Stimulated activated CD4-positive, alpha-beta T cell treated with anti-CD3 and anti-CD28 coated beads, TNF-alpha, amount 100 ng/mL, for 1 hour (primary cell): ENCODE measurements at places on chromosomes 6 and 20.
A peak's percentile ranks its signal among the peaks of the same experiment; 100 is the strongest.

DNA sequence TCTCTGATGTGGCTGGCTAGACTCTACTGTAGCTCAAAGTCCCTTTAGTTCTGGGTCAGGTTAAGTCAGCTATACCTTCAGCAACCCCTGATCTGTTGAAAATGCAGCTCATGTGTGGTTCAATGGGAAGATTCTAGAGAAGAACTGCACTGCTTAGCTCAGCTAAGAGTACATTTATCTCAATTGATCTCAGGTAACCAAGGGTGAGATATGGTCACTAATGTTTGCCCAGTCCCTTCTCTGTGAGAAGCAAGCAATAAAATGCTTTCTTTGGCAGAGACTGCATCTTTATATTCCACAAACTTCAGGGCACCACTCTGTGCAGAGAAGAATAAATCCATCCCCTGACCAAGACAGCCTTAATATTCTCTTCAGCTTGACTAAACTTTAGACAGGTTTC lies 240.6 kb upstream of the RAB32 start:
- DNase-seq = no peak

DNA sequence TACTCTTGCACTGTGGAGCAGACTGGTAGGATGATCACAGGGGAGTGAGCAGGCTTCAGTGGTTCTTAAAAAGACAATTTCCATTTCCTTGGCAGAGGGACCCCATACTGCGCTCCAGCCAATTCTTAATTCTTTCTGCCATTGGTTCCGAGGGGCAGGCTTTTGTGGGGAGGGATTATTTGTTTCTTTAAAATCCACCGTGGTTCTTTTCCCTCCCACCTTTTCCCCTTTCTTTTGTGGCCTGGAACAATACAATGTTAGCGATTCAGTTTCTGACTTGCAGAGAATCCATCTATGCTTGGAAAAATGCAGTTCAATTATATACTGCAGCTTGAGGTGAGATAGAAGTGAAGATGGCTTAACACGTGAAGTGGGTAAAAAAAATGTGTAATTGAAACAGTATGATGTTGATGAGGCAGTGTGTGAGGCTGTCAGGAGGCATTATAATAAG lies 379.0 kb upstream of the FLRT3 start:
- no peak for DNase-seq

- no peak for DNase-seq
These were observed 250.0 kb downstream of the SLC24A3 start for GRCh38 chr20:19462491-19462890.

DNA sequence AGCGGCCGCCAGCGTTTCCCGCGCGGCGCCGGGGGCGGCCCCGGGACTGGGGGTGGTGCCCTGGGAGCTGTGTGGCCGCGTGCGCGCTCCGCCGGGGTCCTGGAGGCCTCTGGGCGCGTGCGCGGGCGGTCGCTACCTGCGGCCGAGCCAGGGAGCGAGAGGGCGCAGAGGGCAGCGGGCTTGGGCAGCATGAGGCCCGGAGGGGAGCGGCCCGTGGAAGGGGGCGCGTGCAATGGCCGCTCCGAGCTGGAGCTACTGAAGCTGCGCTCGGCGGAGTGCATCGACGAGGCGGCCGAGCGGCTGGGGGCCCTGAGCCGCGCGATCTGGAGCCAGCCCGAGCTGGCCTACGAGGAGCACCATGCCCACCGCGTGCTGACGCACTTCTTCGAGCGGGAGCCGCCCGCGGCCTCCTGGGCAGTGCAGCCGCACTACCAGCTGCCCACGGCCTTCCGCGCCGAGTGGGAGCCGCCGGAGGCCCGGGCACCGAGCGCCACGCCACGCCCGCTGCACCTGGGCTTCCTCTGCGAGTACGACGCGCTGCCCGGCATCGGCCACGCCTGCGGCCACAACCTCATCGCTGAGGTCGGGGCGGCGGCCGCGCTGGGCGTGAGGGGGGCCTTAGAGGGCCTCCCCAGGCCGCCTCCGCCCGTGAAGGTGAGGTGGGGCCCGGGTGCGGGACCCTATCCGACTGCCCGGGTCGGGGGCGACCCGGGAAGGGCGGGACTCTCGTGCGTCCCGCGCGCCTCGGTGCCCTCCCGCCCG lies at the start of gene PM20D2:
Gene PM20D2 (plus strand): TSS at position 100 of the 762 bp plus-strand sequence. CDS start 90 bp downstream, at position 190.
- DNase-seq = peak; percentile 39

DNA sequence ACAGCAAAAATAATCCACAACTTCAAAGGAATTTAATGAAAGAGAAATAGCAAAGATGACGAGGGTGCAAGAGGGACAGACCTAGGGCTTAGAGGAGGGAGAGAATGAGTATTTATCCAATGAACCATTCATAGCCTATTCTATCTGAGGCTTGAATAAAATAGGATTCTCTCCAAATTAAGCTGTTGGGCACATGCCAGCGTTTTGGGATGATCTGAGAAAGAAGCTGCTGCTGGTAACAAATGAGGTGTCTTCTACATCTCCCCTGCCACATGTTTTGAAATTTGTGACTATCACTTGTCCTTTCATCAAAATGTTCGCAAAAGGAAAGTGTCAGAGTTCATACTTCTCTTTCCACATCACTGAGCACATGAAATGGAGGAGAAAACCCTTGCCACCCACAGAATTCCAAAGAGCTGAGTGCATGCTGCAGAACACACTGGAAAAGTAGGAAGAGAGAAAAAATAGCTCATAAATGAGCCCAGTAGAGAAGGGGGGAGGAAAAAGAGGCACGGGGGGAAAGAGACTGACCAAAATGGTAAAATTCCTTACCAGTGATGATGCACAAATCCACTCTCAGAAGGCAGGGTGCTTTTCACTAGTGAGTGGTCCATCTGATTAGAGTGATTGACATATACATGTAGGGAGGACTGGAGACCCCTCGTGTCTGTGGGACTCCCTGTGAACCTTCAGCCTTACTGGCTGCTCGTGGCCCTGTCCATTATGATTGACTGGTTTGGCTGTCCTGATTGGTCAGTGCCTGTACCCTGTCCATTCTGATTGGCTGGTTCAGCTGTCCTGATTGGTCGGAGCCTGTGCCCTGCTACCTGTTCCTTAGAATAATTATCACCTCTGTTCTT lies 180.5 kb downstream of the OGFRL1 start:
- DNase-seq = no peak

- DNase-seq = no peak
These were observed 71.5 kb upstream of the DTNBP1 start for GRCh38 chr6:15734118-15734897.

DNA sequence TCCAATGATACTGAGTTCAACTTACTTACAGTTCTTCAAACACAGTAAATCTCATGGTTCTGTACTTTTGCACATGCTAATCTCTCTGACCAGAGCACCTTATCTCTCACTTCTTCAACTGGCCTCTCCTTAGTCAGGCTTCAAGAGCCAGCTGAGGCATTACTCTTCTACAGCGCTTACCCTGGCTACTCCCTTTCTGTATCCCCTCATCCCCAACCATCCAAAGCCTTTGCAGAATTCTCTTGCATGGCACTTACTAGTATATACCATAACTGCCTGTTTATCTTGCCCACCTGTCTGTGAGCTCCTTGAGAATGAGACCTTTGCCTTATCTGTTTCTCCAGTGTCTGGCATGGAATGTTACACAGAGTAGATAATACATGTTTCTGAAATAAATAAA lies 49.2 kb downstream of the SESN1 start:
- DNase-seq = no peak

DNA sequence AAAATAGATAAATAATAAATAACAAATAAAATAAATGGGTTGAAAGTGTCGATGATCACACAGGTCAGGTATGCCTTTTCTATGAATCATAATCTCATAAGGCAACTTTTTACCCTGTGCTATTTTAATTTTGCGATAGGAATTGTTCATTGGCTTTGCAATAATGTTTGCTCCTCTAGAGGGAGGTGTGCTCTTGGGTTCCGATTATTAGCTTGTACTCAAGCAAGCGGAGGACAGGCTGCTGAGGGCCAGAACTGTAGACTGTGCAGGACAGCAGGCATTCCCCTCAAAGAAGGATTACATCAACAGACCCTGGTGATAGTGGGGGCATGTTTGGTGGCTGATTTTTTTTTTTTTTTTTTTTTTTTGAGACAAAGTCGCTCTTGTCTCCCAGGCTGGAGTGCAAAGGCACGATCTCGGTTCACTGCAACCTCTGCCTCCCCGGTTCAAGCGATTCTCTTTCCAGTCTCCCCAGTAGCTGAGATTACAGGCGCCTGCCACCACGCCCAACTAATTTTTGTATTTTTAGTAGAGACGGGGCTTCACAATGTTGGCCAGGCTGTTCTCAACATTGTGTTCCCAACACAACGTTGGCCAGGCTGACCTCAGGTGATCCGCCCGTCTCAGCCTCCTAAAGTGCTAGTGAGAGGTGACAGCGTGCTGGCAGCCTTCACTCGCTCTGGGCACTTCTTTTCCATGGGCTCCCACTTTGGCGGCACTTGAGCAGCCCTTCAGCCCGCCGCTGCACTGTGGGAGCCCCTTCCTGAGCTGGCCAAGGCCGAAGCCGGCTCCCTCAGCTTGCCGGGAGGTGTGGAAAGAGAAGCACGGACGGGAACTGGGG lies 35.6 kb downstream of the RIOK1 start:
- DNase-seq = no peak

DNA sequence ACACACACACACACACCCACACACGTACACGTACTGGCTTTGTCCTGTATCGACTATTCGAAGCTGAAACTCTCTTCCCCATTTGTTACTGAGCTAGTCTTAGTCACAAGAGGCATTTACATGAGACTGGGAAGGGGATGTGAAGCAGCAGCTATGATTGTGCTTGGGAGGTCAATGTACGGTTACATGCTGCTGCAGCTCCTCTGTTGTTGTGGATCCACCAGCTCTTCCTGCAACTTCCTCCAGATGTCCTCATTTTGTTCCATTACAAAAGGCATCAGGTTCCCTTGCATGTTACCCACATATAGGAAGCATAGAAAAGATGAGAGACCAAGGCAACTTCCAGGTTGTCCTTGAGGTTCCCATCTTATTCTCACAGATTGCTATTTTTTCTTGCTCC lies 612.4 kb upstream of the IMPG1 start:
- DNase-seq = no peak

DNA sequence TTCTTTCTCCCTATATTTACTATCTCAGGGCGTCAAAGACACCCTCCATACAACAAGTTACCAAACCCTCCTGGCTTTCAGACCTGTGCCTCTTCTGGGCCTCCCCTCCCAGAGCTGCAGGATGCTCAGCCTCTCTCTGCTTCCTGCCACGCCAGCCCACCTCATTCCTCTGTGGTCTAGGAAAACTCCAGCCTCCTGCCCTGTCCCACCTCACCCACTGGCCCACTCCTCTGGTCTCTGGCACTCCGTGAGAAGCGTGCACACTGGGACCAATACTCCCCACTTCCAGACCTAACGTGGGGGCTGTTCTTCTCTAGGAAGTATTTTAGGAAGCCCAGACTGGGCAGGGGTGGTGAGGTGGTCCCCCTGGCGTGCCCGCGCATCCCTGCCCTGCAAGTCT lies 9.7 kb downstream of the AGPAT4 start:
- no peak for DNase-seq

DNA sequence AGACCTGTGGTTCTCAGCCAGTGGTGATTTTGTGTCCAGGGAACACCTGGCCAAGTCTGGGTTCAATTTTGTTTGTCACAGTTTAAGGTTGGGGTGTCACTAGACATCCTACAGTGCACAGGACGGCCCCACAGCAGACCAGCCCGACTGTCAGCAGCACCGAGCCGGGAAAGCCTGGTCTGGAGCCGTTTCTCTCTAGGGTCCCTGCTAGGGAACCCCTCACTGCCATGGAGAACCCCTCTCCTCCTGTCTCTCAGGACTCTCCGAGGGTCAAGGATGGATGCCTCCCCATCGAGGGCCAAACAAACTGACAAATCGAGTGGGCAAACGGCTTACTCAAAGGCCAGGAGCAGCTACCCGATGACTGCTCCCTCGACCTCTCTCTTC lies 15.8 kb upstream of the STX16 start:
- no peak for DNase-seq

- DNase-seq = no peak
These were observed 25.6 kb downstream of the BLTP3A start for GRCh38 chr6:34817446-34817845.

DNA sequence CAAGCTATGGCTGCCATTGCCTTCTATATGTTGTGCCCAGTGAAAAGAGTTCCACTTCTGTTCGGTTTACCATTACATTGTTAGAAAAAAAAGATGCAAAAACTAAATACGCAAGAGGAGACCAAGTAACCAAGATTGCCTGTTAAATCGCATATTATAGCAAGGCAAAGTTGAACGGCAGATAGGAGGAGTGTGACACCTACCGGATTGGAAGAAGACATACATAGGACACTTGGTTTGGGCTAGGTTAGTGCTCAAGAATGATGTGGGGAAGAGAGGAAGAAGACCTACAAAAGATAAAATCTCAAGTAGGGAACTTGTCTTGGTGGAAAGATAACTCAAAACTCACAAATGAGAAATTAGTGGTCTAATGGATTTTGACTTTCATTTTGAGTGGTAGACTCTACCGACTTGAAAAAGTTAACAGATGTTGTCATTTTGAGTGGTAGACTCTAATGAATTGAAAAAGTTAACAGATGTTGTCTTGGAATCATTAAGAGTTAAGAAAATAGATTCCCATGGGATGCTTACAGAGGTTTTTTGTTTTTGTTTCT lies 95.5 kb downstream of the F13A1 start:
- DNase-seq = no peak

DNA sequence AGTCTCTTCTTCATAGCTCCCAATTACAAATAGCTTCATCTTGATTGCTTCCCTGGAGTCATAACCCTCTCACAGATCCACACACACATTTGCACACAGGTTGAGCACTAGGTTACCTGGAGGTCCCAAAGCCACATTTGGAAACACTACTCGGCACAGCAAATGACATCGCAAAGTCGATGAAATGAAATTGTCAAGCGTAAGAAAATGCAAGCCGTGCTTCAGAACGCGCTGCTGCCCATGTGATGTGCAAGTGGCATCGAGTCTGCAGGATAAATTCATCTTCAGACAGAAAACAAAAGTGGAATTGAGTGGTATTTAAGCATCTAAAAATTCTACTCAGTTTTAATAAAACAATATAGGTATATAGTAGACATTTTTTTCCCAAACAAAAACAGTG lies 298.0 kb downstream of the TFAP2C start:
- no peak for DNase-seq

- no peak for DNase-seq
These were observed 156.4 kb upstream of the ECI2 start for GRCh38 chr6:4291453-4292403.

DNA sequence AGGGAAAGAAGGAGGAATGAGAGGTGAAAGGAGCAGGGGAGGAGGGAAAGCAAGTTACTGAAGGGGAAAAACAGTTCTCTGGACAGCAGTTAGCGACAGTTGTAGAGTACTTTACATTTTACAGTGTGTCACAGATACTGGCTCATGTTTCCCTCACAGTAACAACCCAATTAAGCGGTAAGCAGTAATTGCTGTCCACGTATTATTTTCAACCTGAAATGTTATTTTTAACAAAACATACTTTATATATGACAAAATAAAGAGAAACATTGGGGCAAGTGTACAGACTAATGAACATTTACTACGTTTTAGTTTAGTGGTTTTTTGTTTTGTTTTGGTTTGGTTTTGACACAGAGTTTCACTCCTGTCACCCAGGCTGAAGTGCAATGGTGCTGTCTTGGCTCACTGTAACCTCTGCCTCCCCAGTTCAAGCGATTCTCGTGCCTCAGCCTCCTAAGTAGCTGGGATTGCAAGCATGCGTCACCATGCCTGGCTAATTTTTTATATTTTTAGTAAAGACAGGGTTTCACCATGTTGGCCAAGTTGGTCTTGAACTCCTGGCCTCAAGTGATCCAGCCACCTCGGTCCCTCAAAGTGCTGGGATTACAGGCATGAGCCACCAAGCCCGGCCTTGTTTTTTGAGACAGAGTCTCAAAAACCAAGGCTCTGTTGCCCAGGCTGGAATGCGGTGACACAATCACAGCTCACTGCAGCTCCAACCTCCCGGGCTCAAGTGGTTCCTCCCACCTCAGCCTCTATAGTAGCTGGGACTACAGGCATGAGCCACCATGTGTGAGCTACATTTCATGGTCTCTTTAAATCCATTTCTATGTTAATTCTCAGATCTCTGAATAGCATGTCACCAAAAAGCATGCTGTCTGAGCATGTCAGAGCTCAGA lies 22.6 kb upstream of the BTN3A2 start:
- no peak for DNase-seq
